ENCODE measurements at places on chromosomes 7 and 10.

- peak; percentile 21 for DNase-seq
These were observed 28.9 kb upstream of the INHBA start for GRCh38 chr7:41731493-41732435.

GRCh38 chr10:78491812-78492211 is 458.1 kb downstream of the RPS24 start:
- no peak for DNase-seq

GRCh38 chr10:36880898-36881297 is 244.5 kb upstream of the ANKRD30A start:
- no peak for DNase-seq

DNA sequence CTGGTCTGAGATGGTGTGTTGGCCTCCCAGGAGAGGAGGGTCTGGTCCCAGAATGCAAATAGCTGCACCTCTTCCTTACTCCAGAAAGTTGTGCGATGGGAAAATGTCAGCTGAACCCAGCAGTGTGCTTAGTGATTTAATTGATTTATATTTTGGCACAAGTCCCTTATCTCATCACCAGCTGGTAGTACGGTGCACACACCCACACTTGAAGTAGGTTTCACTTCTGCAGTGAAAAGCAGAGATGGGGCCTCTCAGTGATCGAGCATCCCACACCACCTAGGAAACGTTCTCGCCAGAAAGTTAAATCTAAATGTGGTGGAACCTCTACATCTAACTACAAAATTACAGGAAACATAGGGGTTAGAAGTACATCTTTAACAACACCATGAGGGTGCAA is 80.4 kb downstream of the UBE3C start:
- peak; percentile 39 for DNase-seq

GRCh38 chr7:18890134-18890533 is 227.3 kb downstream of the TWIST1 start:
- no peak for DNase-seq

GRCh38 chr7:77698042-77698625 is 1.9 kb downstream of the RSBN1L start:
- no peak for DNase-seq

DNA sequence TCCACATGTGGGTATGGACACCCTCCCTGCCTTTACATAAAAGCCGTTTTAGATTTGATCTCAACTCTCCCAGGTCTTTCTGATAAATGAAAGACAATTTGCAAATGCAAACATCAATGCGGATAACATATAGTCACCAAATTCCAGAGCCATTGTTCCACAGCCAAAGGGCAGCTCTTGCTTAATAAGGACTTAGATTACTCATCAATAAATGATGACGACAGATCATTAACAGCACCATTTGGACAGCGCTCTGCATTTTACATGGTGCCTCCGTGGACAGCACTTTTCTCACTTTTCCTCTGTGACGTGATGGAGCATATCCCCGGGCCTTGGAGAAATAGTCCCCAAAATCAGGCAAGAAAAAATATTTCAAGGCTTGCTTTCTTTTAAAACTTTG is 370.3 kb upstream of the CELF2 start:
- no peak for DNase-seq

GRCh38 chr10:128237710-128238109 is 111.5 kb upstream of the MKI67 start:
- DNase-seq, result no peak

DNA sequence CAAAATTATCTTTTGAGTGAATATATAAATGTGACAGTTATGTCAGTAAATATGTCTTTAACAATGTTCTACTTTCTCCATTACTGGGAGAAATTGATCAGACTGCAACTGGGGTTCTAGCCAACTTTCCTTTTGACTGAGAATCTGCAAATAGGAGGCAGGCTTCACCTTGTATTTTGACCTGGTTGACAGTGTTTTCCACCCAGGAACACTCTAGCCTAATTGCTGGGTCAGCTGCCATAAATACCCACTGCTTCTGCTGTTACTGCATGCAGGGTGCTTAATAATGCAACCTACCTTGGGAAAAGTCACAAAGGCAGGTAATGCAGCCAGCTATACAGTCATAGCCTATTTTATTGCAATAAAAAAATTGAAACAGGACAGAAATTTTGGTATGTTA is 319.0 kb downstream of the DGKB start:
- no peak for DNase-seq

DNA sequence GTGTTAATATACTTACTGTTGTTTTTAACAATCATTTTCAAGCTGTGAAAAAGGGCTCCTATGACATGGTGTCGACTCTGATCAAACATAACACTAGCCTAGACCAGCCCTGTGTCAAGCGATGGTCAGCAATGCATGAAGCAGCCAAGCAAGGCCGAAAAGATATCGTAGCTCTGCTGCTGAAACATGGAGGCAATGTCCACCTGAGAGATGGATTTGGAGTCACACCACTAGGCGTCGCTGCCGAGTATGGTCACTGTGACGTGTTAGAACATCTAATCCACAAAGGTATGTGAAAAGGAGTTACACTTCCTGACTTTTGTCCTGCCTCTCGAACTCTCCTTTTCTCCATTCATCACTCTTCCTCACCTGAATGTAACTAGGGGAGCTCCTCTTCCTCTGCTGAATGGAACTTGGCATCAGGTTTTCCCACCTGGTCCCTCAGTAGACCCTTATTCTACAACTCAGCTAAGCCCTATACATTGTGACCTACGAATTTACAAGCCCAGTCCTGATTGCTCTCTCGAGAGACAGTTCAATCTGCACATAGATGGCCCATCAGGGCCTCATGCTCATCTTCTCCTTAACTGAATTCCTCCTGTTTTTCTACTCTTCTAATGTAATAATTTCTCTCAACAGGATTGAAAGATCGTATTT is 23.0 kb downstream of the ASB15 start:
- DNase-seq, result peak; percentile 23

- DNase-seq, result no peak
These were observed 55.7 kb upstream of the MGMT start for GRCh38 chr10:129411393-129411705.

- peak; percentile 26 for DNase-seq
These were observed 531 bp downstream of the IKZF1 start for GRCh38 chr7:50304911-50305582.

- no peak for DNase-seq
These were observed 271.2 kb downstream of the ZEB1 start for GRCh38 chr10:31590023-31590800.

DNA sequence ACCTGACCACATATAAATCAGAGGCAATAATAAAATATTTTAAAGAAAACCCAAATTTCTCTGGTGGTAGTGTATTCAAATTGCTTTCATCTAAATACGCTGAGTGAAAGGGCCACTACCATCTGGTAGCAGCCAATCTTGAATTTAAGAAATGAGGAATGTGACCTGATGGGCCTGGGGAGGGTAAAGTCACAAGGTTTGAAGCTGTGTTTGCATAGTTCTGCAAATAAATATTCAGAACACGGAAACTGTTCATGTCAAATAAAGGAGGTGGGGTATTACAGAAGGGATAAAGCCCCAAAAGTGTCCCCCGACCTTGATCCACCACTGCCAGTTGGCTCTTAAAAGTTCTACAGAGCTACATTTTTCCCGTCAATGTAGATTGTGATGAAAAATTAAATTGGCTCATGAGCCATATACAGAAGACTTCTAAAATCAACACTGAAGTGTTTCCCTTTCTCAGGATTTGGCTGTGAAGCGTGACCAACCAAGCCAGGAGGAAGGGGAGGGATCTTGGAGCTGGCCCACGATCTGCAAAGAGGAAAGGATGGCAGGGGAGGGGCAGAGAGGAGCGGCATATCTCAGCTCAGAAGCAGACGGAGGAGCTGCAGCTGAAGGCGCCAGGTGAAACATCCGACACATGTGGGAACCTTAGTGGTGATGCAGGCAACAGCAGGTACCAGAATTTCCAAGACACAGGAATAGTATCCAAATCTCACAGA is 39.6 kb downstream of the MPP7 start:
- no peak for DNase-seq

DNA sequence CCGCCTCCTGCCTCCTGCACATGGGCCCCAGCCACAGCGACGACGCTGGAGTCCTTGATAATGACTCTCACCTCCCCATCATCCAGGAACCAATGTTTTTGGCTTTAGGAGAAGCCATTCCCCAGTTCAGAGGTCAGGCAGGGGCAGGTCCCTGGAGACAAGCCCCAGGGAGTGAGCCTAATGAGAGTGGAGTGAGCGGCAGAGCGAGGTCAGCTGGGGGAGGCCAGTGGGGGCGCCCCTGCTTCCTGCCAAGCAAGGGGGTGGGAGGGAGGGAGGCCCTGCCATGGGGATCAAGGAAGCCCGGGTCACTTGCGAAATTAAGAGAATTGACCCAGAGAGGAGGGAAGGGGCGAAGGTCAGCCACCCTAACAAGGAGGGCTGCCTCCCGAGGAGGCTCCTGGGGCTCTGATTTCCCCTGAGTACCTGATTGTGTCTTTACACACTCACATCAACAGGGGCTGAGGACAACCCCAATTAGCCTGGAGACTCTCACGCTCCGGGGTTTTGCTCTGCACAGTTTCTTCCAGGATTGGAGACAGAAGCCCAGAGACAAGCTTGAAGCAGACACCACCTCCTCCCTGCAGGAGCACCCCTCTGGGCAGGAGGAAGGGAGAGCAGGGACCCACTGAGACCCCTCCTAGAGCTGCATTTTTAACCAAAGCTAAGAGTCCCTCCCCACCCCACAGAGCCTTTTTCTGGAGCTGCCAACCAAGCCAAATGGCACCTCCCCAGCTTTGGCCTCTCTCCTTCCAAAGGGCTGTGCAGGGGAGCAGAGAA is 112.1 kb downstream of the COL13A1 start:
- DNase-seq, result no peak

DNA sequence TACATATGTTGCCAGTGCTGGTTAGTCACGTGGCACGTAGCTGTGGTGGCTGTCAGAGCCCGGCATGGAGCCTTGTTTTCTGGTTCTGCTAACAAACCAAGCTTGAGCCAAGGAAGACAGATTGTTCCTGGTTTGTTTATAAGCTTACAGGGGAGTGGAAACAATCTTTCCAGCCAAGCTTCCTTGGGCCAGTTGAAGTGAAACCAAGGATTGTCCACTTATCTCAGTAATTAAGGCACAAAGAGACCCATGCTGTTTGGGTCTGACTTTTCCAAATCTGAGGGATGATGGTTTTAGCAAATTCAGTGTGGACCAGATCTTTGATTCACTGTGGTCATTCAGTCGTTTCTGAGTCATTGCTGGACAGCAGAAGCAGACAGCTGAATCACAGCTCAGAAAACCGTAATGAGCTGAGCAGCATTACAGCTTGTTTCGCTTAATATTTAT is 297.3 kb upstream of the COBL start:
- no peak for DNase-seq

GRCh38 chr10:51683031-51683691 is 16.2 kb downstream of the CSTF2T start:
- no peak for DNase-seq

DNA sequence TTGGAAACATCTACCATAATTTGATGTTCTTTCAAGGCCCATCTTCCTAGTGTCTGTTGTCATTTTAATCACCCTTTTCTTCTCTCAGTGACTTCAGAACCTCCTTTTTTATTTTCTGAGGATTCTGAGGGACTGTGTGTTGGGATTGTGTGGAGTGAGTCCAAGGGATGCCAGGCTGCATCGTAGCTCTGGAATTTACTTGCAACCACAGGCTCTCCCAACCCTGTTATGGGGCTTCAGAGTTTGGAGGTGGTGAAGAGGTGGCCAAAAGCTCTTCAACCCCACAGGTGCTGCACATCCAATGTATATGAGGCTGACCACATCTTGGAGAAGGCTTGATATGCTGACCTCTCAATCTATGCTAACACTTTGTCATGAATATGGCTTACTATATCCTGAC is 79.5 kb upstream of the GPR141 start:
- DNase-seq, result no peak

GRCh38 chr7:1536743-1537534 is 6.4 kb downstream of the MAFK start:
- no peak for DNase-seq

- no peak for DNase-seq
These were observed 82.7 kb upstream of the C1GALT1 start for GRCh38 chr7:7099584-7100014.

DNA sequence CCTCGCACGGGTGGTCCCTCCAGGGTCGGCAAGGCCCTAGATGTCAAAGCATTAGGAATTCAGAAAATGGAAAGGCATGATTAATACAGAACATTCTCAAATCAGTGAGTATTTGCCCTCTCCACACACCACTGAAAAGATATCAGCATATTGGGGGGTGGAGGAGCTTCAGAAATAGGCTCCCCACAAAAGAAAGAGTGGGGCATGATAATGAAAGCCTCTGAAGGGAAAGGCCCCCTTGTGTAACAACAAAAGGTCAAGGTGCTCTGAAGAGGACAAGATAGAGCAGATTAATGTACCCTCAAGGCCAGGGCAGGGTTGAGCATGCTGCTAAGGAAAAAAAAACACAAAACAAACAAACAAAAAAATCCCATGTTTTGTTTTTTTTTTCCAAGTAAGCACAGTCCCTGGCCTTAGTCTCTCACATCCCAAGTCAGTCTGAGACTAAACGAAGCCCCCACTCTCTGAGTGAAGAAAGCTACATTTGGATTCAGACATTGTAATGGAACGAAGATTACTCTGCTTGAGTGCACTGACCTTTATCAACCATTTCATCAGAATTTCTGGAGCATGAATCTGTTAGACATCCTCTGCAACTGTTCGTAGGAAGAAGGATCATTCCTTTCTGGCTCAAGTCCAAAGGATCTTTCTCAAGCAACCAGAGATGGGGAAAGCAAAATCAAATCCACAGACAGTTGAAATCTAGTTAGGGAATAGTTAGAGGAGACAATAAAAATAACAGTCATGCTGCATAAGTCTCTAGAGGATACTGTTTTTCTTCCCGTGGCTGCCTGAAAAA is 27.4 kb upstream of the DGKI start:
- no peak for DNase-seq

GRCh38 chr10:68955355-68955831 is 577 bp upstream of the DDX21 start:
- DNase-seq, result peak; percentile 12

GRCh38 chr10:95291365-95292039 is 699 bp upstream of the PDLIM1 start:
- DNase-seq, result no peak

DNA sequence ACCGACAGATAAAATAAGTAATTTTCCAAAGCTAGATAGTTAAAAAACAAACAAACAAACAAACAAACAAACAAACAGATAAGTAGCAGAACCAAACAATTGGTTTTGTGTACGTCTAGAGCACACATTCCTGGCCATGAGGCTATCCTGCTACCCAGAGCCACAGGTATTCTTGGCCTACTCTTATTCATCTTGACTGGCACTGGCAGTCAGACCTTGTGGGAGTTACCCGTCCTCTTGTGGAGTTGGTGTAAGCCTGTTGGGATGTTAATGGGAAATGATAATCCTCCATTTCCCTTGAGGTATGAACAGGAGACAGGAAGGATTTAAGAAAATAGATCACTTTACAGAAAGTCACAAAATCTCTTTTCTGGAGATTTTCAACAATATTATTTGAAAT is 142.4 kb upstream of the MEOX2 start:
- no peak for DNase-seq

GRCh38 chr10:79454259-79454658 is 8.8 kb upstream of the ZCCHC24 start:
- DNase-seq, result no peak

GRCh38 chr10:71888623-71889387 is 37.8 kb upstream of the PSAP start:
- peak; percentile 76 for DNase-seq

Data from GM12891 (cell line).